ENCODE measurements at places on chromosomes 3 and 15.
A peak's percentile ranks its signal among the peaks of the same experiment; 100 is the strongest.

DNA sequence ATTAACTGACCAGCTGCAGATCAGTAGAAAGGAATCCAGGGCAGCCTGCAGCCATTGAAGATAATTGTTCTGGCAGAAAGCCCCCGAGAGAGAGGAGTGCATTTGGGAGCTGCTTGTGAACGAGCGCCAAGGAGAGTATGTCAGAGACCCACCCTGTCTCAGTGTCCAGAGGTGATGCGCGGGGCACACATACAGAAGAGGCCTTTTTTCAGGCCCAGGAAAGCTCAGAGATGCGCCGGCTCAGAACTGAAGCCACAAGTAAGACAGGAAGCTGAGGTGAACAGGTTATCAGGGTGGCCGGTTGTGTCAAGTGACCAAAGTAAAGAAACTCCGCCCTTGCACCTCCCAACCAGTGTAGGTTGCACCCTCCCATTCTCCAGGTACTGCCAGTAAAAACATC, 59.8 kb upstream of the HEG1 start:
- DNase-seq: peak; percentile 52

DNA sequence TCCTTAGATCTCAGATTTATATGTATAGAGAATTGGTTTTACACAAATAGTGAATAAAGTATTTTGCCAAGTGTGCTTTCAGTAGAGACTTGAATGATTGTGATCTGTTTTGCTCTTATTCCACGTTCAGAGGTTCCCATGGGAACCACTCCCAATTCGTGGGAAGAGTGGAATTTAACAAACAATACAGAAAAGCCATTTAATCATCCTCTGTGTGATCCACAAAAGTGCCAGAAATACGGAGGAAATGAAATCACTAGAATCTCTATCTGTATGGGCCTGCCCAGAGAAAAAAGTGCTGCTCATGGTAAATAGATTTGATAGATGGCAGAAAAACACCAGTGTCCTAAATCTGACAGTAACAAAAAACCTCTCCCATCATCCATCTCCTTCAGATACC, 56.0 kb downstream of the CNTN4 start:
- no peak for DNase-seq

DNA sequence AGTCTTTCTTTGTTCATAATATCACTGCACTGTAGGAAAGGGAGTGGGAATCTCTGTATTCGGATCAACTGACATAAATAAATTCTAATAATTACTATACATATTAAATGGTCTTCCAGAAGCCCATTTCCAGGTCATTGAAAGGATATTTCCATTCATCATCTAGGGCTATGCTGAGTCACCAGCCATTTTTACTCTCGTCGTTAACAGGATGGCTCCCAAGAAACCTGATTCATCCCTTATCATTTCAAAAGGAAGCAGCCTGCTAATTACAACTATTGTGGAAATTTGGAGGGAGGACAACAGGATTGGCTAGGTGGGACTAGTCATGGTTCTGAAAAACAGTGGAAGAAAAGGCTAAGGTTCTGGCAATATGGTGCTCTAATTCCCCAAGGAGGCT, 13.6 kb downstream of the GMNC start:
- no peak for DNase-seq

DNA sequence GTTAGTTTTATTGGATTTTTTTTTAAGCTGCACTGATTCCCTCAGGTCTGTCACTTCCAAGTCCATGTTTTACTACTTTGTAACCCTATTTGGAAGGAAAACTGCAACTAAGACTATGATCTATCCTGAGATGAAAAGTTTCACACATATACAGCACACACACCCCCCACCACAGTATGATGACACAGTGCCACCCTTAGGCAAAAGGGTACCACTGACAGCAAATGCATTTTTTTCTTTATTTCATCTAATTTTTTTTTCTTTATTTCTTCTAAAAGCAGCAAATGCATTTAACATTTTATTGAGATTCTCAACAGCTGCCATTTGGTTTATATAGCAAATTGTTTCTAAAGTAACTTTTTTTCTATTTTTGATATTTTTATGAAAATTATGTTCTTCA, 21.2 kb downstream of the NGRN start:
- peak; percentile 32 for DNase-seq

- no peak for DNase-seq
These were observed 7.0 kb upstream of the DMXL2 start for GRCh38 chr15:51629612-51630011.

Measured in fibroblast of the conjunctiva (primary cell).